ENCODE measurements at places on chromosomes 7 and 10. TPM values are rescaled to one million over a fixed set of nuclear protein-coding genes. Genes with fewer than 3 reads are reported as not detected.

TAS2R41 gene
- total RNA-seq: not detected

STK17A gene
- 45.8 TPM for total RNA-seq

SNCG gene
- not detected for total RNA-seq

LIPJ gene
- 0.16 TPM for total RNA-seq

POM121L12 gene
- not detected for total RNA-seq
